ENCODE measurements at places on chromosomes 5 and 9. TPM values are rescaled to one million over a fixed set of nuclear protein-coding genes. Genes with fewer than 3 reads are reported as not detected.

CNTNAP3 gene
- polyA plus RNA-seq, result 0.27 TPM

IFNB1 gene
- polyA plus RNA-seq, result not detected

ECSCR gene
- 0.38 TPM for polyA plus RNA-seq

UAP1L1 gene
- polyA plus RNA-seq, result 5.6 TPM

ACTBL2 gene
- 0.07 TPM for polyA plus RNA-seq

MRPL50 gene
- 12.3 TPM for polyA plus RNA-seq

ZFP37 gene
- 0.82 TPM for polyA plus RNA-seq

Data from BJ (cell line).